ENCODE measurements at places on chromosomes 5 and 9. TPM values are rescaled to one million over a fixed set of nuclear protein-coding genes. Genes with fewer than 3 reads are reported as not detected.

Gene PAIP1
- total RNA-seq = 32.8 TPM

DNA sequence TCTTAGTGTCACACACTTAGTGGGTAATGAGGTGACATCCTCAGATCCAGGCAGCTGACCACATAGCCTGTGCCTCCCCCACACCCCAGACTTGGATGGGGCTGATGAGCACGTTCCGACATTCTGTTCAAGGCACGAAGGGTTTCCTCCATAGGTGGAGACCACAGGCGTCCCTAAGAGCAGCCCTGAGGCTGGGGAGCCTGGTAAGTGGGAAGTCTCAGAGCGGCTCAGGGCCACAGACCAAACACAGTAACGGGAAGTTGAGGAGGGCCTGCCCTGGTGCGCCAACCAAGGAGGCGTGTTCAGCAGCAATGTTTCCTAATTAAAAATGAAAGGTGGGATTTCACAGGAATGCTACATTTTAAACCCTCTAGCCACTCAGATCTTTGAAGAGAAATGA, 102.3 kb upstream of the PHYKPL start:
- DNase-seq = no peak

DNA sequence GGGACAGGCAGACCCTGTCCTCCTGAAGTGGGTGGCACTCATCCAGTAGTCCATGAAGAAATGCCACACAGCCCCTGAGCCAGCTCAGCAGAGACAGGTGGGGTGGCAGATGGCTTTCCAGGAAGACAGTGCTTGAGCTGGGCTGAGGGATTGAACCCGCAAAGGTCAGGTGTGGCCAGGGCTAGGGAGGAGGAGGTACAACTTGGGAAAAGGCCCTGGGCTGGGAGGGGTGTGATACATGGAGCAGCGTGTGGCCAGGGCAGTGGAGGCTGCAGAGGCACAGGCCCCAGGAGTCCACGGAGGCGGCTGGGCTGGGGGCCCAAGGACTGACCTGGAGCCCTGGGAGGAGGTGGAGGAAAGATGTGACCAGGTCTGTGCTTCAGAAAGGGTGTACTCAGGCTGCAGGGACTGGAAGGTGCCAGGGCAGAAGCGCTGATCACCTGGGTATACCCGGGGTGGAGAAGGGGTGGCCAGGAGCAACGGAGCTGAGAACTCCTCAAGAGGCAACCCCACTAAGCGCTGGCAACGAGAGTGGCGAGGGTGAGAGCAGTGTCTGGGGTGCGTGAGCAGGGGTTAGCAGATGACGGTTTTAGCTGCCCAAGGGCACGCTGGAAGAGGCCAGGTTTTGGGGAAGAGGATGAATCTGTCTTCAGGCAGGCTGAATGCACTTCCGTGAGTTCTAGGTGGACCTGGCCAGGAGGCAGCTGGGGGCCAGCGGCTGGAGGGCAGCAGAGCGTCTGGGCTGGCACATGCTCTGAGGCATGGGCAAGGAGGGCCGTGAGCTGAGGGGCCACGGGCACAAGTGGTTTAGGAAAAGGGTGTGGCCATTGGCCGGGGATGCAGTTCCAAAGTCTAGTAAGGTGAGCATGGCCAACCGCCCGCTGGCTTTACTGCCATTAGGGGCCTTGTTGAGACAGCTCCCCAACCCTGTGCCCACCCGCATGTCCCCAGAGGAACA, 3.9 kb upstream of the RABL6 start:
- no peak for DNase-seq

DNA sequence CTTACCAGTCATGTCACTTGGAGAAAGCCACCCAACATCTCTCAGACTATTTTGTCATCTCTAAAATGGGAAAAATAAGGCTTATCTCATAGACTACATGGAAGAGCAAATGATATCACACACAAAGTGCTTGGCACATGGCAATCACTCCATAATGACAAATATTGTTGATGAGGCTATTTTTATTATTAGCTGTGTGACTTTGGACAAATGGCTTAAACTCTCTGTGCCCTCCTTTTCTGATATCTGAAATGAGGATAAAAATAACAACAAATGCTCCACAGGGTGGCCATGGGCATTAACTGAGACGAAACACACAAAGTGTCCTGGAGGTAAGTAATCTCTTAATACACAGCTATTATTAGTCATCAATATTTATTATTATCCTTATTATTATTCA, 125.5 kb upstream of the HAND1 start:
- no peak for DNase-seq

GRCh38 chr9:104118916-104119315, 24.8 kb downstream of the SMC2 start:
- no peak for DNase-seq

GRCh38 chr5:137071526-137071925, 427.6 kb downstream of the SPOCK1 start:
- DNase-seq = no peak

- no peak for DNase-seq
Measured at GRCh38 chr5:77893225-77893860, 117.2 kb upstream of the TBCA start.

- DNase-seq = no peak
Measured at GRCh38 chr5:3590161-3590966, 5.3 kb upstream of the IRX1 start.

- DNase-seq = peak; percentile 45
Measured at GRCh38 chr9:93099551-93100275, 3.7 kb downstream of the CARD19 start.

- peak; percentile 36 for DNase-seq
Measured at GRCh38 chr9:135514342-135515082, 6.7 kb upstream of the LCN1 start.

GRCh38 chr9:76087976-76088375, 197.5 kb downstream of the PCSK5 start:
- no peak for DNase-seq

Gene GABBR2
- total RNA-seq = not detected

Gene GFM2
- 22.2 TPM for total RNA-seq

- no peak for DNase-seq
Measured at GRCh38 chr9:5425006-5425628, 12.6 kb downstream of the PLGRKT start.

DNA sequence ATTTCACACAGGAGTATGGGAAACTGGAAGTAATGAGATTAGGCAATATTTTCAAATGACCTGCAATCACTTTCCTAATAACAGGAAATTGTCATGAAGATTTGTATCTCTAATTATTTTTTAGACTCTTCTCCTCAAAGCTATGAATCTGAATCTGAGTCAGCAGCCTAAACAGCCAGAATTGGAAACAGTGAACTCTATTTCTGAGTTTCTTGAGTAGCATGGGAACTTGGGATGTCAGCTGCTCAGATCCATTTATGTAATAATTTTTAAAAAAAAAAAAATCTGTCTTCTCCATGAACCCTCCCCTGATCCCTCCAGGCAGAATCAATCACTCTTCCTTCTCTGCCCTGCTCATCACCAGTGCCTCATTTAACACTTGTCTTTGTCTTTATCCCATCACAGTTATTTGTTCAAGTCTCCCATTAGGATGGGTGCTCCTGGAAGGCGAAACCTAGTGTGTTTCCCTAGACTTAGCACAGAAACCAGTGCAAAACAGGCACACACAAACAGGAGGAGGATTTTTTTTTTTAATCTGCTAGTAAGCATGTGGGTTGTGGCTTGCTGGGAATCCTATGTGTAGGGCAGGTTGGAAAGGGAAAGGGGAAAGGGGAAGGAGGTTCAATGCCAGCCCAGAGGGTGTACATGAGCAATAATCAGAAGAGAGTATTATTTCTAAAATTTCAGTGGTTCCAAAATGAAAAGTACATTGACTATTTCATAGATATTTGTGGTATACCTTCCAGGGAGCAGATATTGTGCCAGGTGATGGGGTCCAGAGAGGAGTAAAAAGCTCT, 186.8 kb downstream of the TTLL11 start:
- DNase-seq = no peak

GRCh38 chr5:178831049-178831448, 28.7 kb upstream of the ZNF354B start:
- DNase-seq = no peak

DNA sequence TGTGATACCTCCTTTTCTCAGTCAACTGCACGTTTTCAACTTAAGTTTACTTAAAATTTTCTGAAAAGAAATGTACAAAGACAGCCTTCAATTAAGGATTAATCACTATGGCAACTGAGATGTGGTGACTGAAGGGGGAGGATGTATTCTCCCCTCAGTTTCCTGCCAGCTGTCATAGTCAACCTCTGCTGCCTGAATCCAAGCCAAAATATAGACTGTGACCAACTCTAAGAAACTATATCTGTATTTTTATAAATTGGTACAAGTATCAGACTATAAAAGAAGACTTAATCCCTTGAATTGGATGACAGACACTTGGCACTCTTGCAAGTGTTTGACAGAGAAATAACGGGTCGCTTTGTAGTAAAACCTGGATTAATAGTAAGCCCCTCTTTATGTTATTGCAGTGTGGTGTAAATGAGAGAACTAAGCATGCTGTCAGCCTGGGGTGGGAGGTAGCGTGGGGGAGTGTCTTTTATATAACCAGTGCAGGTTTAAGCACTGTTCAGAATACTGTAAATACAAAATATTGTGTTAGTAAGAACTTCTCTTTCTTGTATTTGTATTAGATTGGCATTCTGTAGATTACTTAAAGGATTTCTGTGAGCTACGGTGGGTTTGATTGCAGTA, 106.4 kb downstream of the ERCC6L2 start:
- DNase-seq = no peak

Gene FREM1
- total RNA-seq = 0.86 TPM

DNA sequence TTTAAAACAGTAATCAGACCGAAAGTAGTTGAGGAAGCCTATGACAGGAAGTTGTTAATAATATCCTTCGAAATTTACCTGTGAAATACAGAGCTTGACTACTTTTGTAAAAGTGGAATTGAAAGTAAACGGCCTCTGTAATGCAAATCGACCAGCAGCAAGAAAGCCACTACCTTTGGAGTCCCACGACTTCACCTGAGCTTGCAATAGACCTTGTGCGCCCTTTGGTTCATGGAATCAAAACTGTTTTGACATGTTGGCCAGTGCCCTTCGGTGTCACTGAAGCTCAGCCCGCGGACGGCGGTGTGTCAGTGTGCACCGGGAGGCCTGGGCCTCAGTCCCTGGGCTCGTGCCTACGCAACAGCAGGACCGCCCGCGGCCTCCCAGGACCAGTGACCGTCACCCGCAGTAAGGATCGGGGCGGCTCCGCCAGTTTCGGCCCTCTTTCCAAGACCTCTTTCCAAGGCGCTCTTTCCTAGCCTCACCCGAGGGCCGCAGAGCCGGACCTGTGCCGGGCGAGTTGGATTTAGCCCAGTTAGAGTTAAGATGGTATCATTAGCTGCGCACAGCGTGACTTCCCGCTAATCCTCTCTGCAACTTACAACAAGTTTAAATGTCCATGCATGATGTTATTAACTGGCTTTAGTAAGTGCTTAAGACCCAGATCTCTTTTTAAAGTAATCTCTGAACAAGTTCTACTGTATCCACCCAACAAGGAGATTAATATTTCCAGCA, 223.3 kb downstream of the MEF2C start:
- DNase-seq = no peak

- DNase-seq = no peak
Measured at GRCh38 chr9:112764344-112764743, 13.8 kb downstream of the SNX30 start.

Gene RANBP3L
- total RNA-seq = 3.3 TPM

Gene DCAF12
- 14.4 TPM for total RNA-seq

- DNase-seq = no peak
Measured at GRCh38 chr5:150593593-150593992, 46.9 kb upstream of the SYNPO start.

GRCh38 chr9:77802515-77803293, 154.6 kb upstream of the GNA14 start:
- no peak for DNase-seq

GRCh38 chr5:93130624-93131490, 450.2 kb downstream of the NR2F1-AS1 start:
- DNase-seq = no peak

DNA sequence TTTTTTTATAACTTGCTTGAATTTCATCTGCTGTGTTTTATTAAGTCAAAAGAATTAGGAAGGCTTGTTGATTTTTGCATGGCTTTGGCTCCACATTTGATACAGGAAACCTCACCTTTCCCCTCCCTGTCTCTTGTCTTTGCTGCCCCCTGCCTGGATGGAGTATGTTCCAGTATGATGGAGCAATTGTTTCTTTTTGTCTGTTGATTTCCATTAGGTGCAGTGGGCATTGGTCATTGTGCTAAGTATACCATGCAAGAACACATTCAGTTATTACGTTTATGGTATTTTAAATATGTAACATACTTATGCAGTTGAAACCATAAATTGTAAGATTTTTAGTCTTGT, 19.6 kb downstream of the TJP2 start:
- DNase-seq = no peak

- DNase-seq = peak; percentile 10
Measured at GRCh38 chr9:92679413-92680165, 9.7 kb upstream of the IPPK start.

GRCh38 chr5:7066471-7067235, 329.3 kb upstream of the ADCY2 start:
- DNase-seq = no peak

DNA sequence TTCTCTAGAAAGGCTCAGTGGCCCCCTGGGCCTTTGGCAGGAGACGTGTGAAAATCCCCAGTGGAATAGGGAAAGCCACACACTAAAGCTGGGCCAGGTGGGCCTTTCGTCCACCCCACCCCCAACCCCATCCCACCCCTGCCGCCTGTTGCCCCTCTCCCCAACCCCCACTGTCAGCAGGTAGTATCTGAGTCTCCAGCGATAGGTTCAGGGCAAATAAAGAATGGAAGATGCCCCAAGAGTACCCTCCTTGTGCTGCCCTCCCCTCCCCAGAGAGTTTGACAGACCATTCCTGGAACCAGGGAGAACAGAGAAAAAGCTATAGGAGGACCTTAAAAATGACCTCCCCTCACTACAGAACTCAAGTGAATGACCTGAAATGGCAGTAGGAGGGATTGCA, 36.7 kb upstream of the UBE2D2 start:
- DNase-seq = no peak

DNA sequence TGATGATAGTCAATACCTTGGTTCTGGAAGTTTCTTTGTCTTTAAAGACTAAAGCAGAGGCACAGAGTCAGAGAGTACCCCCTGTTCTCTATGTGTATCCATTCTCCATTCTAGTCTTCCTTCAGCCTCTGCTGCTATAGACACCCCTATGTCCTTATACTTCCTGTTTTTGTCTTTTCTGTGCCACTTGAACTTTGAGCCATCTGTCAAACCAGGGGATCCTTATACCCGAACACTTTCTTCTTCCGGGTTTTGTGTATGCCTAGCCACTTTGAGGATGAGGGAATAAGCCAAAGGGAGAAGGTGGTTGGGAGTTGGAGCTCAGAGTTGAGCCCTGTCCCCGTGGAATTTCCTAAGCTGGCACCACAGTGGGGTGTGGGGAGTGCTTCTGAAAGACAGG, 61.1 kb upstream of the IL6ST start:
- DNase-seq = no peak

DNA sequence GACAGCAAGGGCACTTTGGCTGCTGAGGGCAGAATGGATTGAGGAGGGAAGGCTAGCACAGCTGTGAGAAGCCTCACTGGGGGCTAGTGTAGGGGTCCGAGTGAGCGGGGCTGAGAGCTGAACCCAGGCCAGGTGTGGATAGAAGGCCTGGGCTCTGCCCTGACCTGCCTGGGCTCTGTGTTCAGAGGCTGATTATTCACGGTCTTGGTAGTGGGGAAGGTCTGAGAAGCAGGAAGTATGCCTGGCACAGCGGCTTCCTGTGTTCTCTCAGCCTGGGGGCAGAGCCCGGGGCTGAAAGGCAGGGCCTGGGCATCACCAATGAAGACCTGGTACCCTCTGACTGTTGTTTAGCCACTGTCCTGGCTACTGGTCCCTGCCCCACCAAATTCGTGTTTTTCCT, 136.4 kb upstream of the TBC1D2 start:
- no peak for DNase-seq

All from left lobe of liver (tissue), 2 donors.